ENCODE measurements at places on chromosomes 3 and 15.

DNA sequence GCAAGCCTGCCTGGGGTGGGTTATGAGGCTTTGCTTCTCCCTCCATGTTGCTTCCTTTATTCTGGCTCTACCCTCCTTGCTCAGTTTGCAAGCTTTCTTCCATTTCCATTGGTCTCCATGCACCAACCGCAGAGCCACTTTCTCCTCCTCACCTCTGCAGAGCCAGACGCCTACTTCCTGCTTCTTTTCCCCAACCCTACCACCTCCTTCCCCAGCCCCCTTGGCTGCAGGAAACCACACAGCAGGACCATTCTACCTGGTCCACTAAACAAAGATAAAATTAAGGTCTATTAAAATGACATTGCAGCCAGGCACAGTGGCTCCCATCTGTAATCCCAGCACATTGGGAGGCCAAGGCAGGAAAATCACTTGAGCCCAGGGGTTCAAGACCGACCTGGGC lies 10.0 kb upstream of the CAV3 start:
- DNase-seq: no peak

DNA sequence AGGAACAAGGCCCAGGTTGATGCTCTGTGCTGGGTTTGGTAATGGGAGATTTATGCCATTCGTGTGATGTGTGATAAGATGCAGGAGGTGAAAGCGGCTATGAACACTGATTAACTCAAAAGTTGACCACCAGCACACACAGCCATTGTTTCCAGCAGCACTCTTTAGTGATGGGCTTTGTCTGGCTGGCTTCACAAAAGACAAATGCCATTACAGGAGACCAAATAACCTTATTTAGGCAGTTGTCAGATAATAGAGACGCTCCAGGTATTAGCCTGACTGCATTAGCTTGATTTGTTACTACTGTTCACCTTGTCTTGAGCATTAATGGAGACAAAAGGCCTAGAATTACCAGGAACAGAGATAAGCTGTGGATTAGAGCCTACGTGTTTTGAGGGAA lies 5.1 kb downstream of the HESX1 start:
- DNase-seq: no peak

DNA sequence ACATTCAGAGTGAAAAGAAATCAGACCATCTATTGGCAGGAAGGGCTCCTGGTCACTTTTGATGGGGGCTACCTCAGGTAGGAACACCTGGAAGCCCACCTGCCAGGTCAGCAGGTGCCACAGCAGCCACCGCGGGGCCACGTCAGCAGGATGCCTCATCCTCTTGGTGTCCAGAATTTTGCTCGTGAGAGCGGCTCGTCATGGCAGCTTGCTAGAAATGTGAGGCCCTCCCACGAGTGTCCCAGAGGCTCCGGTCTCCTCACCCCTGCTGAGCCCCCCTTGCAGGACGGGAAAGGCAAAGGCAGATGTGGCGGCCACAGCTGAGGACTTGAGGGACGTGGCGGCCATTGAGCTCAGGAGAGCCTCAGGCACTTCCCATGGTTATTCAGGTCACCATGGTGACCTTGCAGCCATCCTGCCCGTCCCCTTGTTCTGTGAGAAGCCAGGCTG lies 129.4 kb downstream of the LRRK1 start:
- no peak for DNase-seq

- DNase-seq: no peak
Measured at GRCh38 chr3:127954640-127955039, 39.6 kb downstream of the KBTBD12 start.

DNA sequence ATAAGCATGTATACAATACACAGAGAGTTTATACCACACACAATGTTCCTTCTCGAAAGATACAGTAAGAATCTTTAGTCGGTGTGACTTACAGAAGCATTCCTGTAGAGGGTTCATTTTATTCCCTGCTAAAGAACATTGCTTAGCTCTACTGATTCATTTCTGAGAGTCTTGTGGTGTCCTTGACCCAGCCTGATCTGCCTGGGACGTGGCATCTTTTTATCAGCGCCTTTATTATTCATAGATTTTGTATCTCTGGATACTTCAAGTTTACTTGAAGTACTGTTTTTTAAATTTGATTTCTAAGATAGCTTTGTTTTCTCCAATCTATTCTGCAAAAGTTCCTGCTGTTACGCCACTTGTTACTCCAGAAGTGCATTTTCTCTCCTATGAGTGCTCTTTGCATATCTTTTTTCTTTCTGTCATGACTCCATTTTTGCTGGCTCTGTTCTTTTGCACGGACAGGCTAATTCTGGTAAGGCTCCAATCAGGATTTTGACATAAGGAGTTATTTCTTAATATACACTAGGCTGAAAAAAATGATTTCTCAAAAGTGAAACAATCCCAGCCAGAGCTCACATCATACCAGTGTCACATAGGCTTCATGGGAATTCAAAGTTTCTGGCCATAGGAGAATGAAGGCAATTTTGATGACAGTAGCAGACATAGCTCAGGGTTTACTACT lies 114.5 kb upstream of the TNIK start:
- no peak for DNase-seq

GRCh38 chr3:114404590-114404989 lies 110.8 kb downstream of the TIGIT start:
- DNase-seq: no peak

GRCh38 chr3:71416876-71417275 lies 166.7 kb downstream of the FOXP1 start:
- DNase-seq: no peak

- DNase-seq: no peak
Measured at GRCh38 chr15:101534376-101534970, 45.0 kb upstream of the PCSK6 start.

- no peak for DNase-seq
Measured at GRCh38 chr3:183342824-183343223, 85.6 kb downstream of the MCF2L2 start.

DNA sequence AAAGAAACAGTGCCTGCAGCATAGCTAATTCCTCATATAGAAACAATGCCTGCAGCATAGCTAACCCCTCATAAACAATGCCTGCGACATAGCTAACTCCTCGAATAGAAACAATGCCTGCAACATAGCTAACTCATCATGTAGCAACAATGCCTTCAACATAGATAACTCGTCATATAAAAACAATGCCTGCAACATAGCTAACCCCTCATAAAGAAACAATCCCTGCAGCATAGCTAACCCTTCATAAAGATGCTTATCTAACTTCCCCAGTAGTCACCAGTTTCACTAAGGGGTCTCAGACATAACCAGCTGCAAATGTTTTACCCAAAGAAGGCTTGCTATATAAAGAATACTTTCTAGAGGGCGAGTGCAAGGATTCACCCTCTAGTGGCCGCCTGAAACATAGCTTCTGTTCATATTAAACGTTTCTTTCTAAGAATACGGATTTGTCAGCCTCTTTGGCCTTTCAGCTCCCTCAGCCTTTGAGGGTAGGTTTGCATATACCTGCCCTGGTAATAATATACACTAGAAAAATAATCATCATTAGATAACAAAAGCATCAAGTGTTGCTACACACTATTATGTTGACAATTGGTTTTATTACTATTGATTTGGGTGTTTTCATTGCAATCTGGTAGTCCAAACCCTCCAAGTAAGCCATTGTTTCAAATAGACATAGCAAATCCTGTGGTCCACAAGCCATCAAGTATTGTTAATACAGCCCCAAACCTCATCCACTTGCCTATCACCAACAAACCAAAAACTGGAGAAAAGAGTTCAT lies 44.4 kb upstream of the FAN1 start:
- DNase-seq: no peak

DNA sequence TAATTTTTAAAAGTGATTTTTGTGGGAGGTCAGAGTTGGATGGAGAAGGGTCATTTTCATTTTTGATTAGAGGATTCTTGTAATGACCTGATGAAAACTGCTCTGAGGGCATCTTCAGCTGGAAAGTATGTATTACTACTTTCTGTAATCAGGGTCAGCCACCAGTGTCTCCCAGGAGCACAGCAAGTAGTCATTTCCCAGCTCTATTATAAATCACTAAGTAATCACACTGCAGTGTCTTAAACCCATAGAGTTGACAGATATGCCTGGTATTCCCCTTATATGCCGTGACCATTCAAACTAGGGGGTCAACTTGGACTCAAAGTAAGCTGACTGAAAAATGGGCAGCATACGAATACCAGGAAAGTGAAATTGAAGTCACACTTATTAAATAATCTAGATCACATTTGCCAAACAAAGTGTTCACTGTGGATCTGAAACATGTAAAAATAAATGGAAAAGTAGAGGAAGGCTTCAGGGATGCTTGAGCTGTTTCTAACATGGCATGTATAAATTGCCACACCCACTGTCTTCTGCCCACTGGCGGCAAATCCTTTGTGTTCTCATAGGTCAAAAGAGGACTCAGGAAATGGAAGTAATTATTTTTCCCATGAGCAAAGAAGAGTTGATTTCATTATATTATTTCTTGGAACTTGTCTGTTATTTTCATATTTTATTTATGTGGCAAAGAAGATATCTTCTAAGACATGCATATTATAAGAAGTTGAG lies 105.7 kb downstream of the MBNL1 start:
- no peak for DNase-seq

DNA sequence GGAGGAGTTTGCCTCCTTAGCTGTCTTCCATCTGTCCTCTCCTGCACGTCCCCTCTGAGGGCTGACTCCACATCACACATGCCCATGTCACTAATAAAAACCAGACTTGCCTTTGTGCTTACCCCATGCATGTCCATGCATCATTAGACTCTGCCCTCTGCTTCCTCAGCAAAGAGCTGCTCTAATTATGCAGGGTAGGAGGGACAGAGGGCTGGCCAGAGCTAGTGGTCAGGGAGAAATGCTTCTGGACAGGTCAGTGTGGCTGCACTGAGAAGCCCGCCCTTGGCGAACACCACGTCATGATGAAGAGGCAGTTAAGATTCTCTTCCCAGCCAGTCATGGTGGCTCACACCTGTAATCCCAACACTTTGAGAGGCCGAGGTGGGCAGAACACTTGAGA lies 8.9 kb downstream of the CA12 start:
- no peak for DNase-seq

DNA sequence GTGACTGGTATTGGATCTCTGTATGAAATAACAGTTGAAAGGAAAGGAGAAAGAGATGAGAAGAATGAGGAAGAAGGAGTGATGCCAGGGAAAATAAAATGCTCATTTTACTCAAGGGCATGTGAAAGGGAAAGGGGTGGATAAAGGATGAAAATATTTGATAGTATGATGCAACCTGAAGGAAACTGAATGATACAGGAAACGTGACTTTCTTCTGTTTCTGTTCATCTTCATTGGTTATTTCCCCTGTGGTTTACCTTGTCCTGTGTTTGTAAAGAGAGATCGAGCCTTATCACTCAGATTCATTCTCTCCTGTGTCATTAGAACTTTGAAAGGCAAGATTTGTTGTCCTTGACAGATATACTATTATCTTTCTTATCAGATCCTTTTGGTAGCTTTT lies 243.6 kb upstream of the SLITRK3 start:
- no peak for DNase-seq

DNA sequence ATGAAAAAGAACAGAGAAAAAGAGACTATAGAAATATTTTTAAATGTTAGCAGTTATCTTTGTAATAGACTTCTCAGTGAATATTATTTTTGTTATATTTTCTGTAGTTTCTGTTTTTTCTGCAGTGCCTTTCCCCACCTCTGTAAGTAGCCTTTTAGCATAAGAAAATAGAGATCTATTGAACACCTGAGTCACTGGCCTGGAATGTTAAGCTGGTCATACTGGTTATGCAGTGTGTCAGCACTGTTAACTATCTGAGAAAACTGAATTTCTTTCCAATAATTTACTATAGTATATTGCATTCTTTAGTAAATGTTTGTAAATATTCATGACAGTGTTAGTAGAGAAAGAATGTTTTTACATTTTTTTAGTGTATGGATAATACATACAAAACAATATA lies 79.8 kb downstream of the NECTIN3 start:
- DNase-seq: peak; percentile 52

DNA sequence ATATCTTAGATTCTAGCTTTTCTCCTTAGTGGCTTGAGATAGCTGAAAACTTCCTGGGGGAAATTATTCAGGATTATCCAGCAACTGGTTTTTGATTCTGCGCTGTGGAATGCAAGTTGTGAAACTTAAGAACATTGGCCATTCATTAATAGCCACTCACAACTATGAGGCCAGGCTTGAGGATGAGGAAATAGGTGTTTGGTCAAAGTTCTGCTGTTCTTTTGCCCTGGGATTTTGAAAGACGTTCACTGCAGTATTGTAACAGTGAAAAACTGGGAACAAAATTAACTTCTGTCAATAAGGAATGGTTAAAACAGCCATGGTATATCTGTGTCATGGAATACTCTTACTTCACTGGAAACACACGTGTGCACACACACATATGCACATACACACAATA lies 44.1 kb downstream of the CTXND1 start:
- DNase-seq: no peak

GRCh38 chr15:84731774-84732173 lies 15.8 kb upstream of the SEC11A start:
- peak; percentile 25 for DNase-seq

DNA sequence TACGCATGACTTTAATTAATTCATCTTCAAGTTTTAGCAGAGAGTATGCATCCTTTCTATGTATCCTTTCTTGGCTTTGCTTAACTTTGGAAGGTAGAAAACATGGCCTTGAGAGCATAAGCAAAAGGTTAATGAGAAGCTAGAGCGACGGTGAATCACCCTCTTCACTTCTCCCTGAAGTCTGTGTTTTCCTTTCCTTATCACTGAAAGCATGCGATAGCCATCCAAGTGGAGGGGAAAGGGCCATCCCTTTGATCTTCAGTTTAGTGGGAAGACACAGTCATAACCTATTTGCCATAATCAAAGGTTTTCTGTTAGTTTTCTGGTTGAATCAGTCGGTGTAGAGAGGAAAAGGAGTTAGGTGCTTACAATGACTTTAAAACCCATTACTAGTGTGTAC lies 354.0 kb upstream of the ROBO2 start:
- peak; percentile 63 for DNase-seq

DNA sequence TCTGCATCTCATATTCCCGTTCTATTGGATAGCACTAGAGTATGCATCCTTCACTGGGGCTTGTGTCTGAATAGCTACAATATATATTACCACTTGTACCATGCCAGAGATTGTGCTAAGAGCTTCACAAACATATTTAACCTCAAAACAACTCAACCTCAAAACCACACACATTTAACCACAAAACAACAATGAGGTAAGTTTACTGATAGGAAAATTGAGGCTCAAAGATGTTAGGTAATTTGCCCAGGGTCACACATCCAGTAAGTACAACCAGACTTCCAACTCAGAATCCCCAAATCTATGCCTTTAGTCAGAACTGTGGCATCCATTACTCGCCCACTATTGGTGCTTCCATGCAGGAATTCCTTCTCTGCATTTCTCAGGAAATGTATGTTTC lies 220.0 kb downstream of the FAM43A start:
- DNase-seq: peak; percentile 53

GRCh38 chr3:77160931-77161497 lies 121.1 kb downstream of the ROBO2 start:
- DNase-seq: no peak

DNA sequence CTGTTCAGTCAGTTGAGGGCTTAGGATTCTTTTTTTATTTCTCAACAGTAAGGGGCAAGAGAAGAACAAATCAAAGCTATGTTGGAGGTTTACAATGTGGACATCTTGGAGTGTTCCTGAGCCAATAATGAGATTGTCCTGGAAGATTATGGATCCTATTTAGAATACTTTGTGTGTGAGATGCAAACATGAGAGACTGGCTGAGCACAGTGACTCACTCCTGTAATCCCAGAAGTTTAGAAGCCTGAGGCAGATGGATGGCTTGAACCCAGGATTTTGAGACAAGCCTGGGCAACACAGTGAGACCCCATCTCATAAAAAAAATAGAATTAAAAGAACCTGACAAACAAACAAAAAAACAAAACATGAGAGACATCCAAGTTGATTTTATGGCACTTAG lies 351.6 kb downstream of the GAP43 start:
- DNase-seq: no peak

GRCh38 chr3:99953596-99953995 lies 135.9 kb downstream of the CMSS1 start:
- DNase-seq: peak; percentile 51
